COR-L47 (cell line): ENCODE measurements at places on chromosomes 2 and 18.

DNA sequence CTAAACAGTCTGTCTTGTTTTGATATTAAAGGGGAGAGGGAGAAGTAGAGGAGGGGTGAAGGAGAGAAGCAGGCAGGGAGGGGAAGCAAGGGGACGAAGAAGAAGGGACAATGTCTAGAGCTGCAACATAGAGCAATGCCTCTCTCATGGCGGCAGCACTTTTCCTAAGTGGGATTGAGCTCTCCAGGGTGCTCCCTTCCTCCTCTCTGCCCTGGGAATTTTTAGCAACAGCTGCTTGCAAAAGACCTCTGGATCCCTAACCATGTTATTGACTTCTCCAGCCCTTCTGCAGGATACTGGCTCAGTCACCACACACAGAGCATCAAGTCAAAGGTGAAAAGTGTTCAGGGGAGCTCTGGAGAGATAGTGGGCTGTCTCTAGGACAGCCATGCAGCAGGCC lies 734.9 kb downstream of the EPHA4 start:
- DNase-seq: no peak

DNA sequence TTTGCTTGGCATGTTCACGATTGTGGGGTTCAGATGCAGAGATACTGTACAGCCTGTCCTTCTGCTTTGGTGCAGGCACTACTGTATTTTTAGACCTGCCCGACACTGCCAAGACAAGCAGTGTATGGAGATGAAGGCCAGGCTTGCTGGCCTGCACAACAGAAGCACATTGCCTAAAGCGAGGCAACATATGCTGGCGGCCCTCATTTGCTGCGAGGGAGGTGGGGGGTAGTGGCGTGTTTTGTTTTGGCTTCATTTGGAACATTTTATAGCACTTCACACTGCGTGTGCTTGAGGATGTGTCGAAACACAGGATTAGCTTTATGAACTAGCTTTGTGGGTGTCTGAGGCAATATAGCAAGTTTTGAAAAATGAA lies 27.0 kb downstream of the TMEM182 start:
- DNase-seq: no peak

DNA sequence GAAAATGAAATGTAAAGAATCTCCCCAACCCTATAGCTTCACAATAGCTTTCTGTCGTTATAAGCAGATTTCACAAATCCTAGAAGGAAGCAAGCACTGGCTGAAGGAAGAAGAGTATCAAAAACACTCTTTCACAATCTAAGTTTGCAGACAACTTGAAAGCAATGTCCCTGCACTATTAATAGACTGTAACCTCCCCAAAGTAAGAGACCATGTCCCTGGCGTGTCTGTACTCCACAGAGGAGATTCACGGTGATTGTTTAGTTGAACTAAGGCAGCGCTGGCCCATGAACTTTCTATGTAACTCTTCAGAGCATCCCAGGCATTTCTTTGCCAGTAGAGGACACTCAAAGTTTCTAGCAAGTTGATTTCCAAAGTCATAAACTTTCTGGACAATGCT lies 128.0 kb upstream of the HNRNPA3 start:
- no peak for DNase-seq

GRCh38 chr2:168687314-168687713 lies 115.1 kb upstream of the NOSTRIN start:
- DNase-seq: peak; percentile 36

DNA sequence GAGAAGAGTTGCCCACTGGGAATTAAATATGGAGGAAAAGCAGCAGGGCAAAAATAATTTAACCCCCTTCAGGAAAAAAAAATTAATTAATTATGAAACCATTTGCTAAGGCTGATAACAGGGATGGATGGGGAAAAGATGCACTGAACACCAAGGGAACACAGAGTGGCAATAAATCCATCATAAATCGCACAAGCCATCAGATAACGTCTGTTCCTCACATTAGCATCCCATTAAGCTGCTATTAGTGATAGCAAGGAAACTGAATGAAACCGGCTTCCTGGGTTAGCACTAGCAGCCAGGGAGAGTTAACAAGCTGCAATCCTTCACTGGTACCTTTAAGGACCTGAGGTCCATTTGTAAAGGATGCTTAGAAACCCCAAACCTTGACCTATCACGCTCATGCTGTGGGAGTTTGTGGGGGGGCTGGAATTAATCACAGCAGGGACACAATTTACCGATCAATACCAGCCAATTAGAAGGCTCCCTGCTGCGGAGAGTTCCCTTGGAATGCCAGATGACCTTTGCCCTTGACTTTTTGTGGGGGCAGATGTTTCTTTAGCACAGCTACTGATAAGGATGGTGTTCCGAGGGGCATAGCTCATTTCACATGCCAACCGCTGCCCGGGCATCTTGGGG lies 175.5 kb upstream of the KLF7 start:
- no peak for DNase-seq

GRCh38 chr18:29664278-29665036 lies 1378.1 kb downstream of the DSC3 start:
- DNase-seq: no peak

GRCh38 chr2:26848336-26849055 lies 564 bp downstream of the DPYSL5 start:
- peak; percentile 36 for DNase-seq

DNA sequence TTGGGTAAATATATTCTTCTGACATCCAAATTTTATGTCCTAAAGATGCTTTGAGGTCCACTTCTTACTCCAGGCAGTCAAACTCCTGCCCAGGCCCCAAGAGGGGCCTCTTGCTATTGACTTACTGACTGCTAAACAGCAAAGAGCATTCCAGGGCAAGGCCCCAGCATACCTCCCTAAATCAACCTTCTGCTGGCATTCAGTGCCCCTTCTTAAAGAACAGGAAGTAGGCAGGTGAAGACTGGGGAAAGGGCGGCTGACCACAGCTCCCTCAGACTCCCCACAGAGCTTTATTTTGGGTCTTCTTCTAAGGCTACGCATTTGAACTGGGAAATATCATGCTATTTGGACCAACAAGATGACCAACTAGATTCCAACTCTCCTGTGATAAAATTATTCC lies 68.9 kb downstream of the USP40 start:
- no peak for DNase-seq

- DNase-seq: no peak
Observed at GRCh38 chr2:49807689-49808088, 653.4 kb upstream of the FSHR start.

GRCh38 chr2:165573534-165574461 lies 104.3 kb downstream of the CSRNP3 start:
- DNase-seq: peak; percentile 87

- DNase-seq: no peak
Observed at GRCh38 chr2:219178377-219179175, 501 bp downstream of the RETREG2 start.

GRCh38 chr2:109312902-109313301 lies 183.9 kb downstream of the SH3RF3 start:
- no peak for DNase-seq

DNA sequence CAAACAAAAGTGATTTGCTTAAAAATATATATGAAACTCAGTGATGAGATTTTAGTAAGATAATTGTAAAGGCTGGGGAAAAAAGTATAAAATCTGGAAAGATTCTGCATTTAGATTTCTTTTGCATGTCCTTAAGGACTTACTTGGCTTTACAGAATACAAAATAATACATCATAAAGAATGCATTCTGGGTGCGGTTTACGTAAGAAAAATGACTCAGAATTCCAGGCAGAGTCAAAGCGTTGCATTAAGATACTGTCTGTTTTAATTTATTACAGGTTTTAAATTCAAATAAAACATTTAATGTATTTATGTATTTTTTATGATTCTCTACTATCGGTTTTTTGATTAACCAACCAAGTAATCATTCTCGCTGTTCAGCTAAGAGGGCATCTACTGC lies 178.0 kb downstream of the SH3BP4 start:
- DNase-seq: no peak

DNA sequence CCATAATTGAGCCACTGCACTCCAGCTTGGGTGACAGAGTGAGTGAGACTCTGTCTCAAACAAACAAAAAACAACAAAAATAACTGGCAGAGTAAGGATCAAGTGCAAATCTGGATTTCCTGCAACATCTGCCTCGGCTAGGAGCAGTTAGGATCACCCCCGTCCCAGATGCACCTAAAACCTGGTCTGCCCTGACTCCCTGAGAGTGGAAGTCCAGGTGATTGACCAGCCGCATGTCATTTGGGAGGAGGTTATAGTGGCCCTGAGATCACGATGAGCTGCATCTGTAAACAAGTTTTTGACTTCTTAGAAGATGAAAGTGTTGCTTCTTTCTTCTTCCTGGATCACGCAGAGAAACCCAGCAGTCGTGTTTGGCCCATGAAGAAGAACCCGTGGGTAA lies 5.0 kb upstream of the ESPNL start:
- no peak for DNase-seq

- DNase-seq: peak; percentile 90
Observed at GRCh38 chr2:148876595-148877402, 1.8 kb downstream of the KIF5C start.

- DNase-seq: no peak
Observed at GRCh38 chr18:57175532-57175931, 28.6 kb downstream of the BOD1L2 start.

DNA sequence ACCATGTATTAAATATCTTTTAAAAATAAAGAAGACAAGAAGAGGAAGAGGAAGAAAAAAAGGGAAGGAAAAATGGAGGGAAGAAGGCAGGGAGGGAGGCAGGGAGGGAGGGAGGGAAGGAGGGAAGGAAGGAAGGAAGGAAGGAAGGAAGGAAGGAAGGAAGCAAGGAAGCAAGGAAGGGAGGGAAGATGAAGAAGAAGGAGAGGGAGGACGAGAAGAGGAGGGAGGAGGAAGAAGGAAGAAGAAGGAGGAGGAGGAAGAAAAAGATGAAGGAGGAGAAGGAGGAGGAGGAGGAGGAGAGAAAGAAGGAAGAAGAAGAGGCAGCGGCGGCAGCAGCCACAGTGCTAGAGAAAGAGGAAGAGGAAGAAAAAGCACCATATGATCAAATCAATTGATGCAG lies 189.6 kb downstream of the EXOC6B start:
- no peak for DNase-seq

GRCh38 chr18:45398448-45398847 lies 216.8 kb upstream of the SLC14A2 start:
- no peak for DNase-seq

- DNase-seq: peak; percentile 51
Observed at GRCh38 chr2:65431421-65432226, 775 bp downstream of the SPRED2 start.

- no peak for DNase-seq
Observed at GRCh38 chr2:44118257-44118656, 50.4 kb upstream of the PPM1B start.

- no peak for DNase-seq
Observed at GRCh38 chr2:221422516-221423209, 149.4 kb downstream of the EPHA4 start.

DNA sequence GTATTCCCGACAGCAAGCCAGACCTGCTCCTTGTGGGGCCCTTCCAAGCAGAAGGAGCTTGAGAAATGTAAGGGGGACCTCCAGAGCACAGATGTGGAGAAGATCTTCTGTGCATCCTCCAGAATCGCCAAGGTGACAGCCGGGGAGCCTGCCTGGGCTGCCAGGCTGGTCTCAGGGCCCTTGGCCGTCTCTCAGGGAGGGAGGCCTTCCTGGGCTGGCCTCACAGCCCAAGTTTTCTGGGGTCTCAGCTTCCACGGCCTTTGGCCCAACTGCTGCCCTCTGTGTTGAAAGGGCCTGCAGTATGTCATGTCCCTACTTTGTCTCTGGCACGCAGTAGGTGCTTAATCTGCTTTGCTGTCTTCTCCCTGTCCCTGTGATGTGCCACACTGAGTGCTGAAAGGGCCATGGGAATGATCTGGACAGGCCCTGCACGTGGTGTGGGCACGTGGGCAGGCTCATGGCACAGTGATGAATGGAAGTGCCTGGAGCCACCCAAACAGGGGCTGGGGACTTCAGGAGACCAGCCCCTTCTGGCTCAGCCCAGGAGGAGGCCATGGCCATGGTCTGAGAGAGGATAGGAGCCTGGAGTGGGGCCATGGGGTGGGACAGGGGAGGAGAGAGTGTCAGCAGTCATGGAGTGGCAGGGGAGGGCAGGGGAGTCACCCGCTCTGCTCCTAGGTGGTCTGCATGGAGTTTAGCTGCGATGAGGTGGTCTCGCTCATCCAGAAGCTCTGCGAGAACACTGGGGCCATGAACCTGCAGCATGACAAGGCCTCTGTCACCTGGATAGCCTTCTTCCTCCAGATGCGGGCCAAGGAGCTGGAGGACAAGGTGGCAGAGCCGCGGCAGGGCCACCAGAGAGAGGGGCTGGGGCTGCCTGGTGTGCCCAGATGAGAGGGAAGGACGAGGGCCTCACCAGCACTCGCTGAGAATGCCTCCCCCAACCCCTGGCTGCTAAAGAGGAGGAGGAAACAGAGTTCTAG lies 35.4 kb downstream of the HJURP start:
- DNase-seq: no peak

- DNase-seq: no peak
Observed at GRCh38 chr2:69831354-69831905, 2.0 kb downstream of the GMCL1 start.

DNA sequence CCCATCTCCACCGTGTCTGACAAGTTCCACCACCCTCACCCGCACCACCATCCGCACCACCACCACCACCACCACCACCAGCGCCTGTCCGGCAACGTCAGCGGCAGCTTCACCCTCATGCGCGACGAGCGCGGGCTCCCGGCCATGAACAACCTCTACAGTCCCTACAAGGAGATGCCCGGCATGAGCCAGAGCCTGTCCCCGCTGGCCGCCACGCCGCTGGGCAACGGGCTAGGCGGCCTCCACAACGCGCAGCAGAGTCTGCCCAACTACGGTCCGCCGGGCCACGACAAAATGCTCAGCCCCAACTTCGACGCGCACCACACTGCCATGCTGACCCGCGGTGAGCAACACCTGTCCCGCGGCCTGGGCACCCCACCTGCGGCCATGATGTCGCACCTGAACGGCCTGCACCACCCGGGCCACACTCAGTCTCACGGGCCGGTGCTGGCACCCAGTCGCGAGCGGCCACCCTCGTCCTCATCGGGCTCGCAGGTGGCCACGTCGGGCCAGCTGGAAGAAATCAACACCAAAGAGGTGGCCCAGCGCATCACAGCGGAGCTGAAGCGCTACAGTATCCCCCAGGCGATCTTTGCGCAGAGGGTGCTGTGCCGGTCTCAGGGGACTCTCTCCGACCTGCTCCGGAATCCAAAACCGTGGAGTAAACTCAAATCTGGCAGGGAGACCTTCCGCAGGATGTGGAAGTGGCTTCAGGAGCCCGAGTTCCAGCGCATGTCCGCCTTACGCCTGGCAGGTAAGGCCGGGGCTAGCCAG lies 1.2 kb downstream of the ONECUT2 start:
- DNase-seq: peak; percentile 36
